GM13976 (cell line): ENCODE measurements at places on chromosomes 2 and 18.

- no peak for DNase-seq
Measured at GRCh38 chr2:99430614-99431291, 59.1 kb downstream of the REV1 start.

DNA sequence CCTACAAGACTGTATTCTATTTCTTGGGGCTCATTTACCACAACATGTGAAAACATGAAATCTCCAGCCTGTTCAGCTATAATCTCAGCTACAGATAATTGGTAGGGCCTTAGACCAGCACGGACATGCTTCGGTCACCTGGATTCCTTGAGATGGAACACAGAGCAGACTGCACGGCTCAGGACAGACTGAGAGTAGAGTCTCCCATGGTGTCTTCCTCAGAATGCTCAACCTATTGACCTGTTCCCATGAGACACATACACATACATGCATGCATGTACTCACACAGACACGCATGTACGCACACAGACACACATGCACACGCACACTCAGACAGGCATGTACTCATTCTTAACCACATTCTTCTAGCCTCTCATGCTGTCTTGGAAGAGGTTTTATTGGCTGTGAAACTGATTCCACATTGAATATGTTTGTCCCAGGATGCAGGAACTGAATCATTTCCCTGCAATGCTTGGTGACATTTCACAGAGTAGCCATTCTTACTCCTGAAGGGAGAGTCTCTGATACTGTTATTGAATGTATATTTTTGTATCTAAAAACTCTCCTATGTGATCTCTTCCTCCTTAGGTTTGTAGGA is 23.5 kb upstream of the BZW1 start:
- DNase-seq: no peak

- no peak for DNase-seq
Measured at GRCh38 chr2:203578759-203579643, 43.9 kb upstream of the RAPH1 start.

DNA sequence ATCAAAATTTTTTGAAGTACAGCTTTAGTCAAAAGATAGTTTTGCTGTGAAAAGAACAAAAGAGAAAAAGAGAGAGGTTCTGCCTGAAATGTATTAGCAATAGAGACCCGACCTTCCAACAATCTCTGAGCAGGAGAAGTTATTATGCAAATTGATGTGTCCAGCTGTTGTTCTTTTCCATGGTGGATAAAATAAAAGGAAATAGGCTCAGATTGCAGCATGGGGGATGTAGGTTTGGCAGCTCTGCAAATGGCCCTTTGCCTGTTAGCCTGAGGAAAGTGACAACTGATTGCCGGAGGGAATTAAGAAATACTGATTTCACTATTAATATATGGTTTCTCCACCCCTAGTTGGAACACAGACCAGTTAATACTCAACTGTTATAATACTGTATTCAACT is 1283.2 kb upstream of the NXPH2 start:
- no peak for DNase-seq

- DNase-seq: peak; percentile 4
Measured at GRCh38 chr2:187989925-187990623, 301.6 kb upstream of the GULP1 start.

DNA sequence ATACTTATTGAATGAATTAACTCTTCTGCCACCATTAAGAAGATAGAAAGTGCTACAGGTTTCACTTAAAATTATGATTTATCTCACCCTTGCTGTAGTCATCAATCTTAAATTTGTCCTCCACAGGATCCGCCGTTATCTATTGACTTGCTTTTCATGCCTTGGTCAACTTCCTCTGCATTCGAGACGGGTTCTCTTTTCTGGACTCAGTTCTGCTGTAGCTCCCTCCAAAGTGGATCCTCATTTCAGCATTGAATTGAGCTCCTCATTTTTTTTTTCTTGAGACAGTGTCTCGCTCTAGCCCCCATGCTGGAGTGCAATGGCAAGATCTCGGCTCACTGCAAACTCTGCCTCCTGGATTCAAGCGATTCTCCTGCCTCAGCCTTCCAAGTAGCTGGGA is 27.6 kb downstream of the INPP5D start:
- DNase-seq: no peak

GRCh38 chr2:196183172-196183473 is 11.7 kb upstream of the STK17B start:
- DNase-seq: no peak

DNA sequence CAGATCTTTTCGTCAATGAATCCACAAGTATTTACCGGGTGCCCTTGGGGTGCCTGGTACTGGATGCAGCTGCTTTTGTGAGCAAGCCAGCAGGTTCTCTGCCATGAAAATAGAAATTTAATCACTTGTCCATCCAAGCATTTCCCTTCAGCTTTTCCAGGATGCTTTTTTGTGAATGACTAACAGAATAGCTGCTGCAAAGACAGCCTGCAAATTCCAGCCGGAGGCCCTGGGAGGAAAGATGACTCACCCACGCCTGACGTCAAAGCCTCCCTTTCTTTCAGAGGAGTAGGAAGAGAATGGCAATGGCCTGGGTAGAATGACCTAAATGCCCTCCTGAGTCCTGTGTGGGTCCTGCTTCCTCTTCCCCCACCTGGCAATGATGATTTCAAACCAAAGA is 111.9 kb downstream of the AP1S3 start:
- DNase-seq: no peak

- DNase-seq: no peak
Measured at GRCh38 chr18:41504316-41504715, 450.7 kb upstream of the PIK3C3 start.

- DNase-seq: no peak
Measured at GRCh38 chr18:42977982-42978637, 137.4 kb downstream of the RIT2 start.

DNA sequence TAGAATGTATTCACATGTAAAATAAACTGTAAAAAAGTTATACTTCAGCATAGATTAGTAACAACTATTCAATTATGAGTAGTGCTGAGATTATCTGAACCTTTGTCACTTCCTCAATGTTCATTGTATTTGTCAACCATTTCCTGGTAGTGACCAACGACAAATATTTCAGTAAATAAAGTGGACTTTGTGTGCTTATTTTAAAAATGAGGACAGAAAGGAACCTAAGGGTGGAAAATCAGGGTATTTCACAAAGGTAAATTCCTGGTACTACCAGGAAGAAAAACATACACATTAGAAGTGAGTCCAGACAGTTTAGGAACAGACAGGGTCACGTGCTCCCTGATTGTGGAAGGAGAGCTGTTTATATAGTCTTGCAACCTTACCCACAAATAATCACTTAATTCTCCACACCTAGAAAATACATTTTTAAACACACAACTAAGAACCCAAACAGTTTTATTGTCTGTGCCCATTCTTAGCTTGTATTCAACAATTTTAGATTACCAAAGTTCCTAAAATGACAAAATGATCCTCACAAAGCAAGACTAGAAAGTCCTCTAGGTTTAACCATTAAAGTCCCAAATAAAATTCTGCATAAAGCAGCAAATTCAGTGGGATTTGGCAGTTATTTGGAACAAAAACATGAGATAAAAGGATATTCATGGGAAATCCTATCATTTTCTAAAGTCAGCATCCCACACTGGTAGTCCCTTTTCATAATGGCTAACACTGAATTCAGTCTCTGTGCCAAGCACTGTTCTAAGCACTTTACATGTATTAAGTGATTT is 28.2 kb downstream of the PELI1 start:
- DNase-seq: no peak
